Uterine smooth muscle cell (primary cell): ENCODE measurements at places on chromosomes 6 and 20. TPM values are rescaled to one million over a fixed set of nuclear protein-coding genes. Genes with fewer than 3 reads are reported as not detected.

PRSS16 gene
- 0.11 and 0.50 TPM in 2 replicates for total RNA-seq

POM121L2 gene
- total RNA-seq: not detected in 2 replicates

FLRT3 gene
- total RNA-seq: 3.8 and 5.6 TPM in 2 replicates

CST7 gene
- 0.37 TPM in 1 of 2 replicates, not detected in the other for total RNA-seq

DNMT3B gene
- 5.1 and 7.4 TPM in 2 replicates for total RNA-seq

CCM2L gene
- under 0.01 TPM in 1 of 2 replicates, not detected in the other for total RNA-seq

CAP2 gene
- total RNA-seq: 8.9 and 12.1 TPM in 2 replicates
